ENCODE measurements at places on chromosomes 5 and 9. TPM values are rescaled to one million over a fixed set of nuclear protein-coding genes. Genes with fewer than 3 reads are reported as not detected.
A peak's percentile ranks its signal among the peaks of the same experiment; 100 is the strongest.

PLGRKT gene
- total RNA-seq: 22.5 TPM

PCDHB14 gene
- 11.9 TPM for total RNA-seq

TMEM174 gene
- not detected for total RNA-seq

ORM2 gene
- 0.28 TPM for total RNA-seq

OTULINL gene
- 19.9 TPM for total RNA-seq

ATP10B gene
- total RNA-seq: 9.3 TPM

CD274 gene
- total RNA-seq: 1.4 TPM

CD72 gene
- 1.7 TPM for total RNA-seq

KCNV2 gene
- total RNA-seq: not detected

THBS4 gene
- total RNA-seq: 22.7 TPM

PTGDS gene
- total RNA-seq: 6,990 TPM

AIF1L gene
- total RNA-seq: 47.7 TPM

HAND1 gene
- total RNA-seq: not detected

DNA sequence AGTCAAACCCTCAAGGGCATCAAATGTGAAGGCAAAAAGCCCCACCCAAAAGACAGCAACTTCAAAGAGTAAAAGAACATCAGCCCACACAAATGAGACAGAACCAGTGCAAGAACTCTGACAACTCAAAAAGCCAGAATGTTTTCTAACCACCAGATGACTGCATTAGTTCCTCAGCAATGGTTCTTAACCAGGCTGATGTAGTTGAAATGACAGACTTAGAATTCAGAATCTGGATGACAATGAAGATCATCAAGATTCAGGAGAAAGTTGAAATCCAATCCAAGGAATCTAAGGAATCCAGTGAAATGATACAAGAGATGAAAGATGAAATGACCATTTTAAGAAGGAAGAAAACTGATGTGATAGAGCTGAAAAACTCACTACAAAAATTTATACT is 339.7 kb downstream of the KIF4B start:
- no peaks in the 10 kb centered on the region for H3K36me3 ChIP-seq
- H3K27ac ChIP-seq: no peak overlapping the region

DNA sequence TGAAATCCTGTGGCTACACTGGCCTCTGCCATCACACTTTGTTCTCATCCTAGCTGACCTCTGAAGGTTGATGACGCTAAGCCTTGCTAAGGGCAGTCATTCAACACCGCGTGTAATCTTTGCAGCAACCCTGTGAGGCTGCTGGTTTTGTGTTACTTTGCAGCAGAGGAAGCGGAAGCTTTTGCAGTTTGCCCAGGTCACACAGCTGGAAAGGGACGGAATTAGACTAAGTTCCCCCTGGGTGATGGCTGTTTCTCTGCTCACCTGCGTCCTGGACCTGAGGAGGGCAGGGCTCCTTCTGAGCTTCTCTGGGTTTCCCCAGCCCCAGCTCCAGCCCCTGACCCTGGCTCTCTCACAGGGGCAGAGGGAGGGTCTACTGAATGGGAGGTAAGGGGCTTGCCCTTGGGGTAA is 7.3 kb upstream of the SLC25A51 start:
- no peaks in the 10 kb centered on the region for H3K27me3 ChIP-seq
- peaks cover 16% of the 10 kb centered on the region for H3K4me1 ChIP-seq
- H3K36me3 ChIP-seq: peaks cover 5% of the 10 kb centered on the region
- H3K4me3 ChIP-seq: no peak overlapping the region

DNA sequence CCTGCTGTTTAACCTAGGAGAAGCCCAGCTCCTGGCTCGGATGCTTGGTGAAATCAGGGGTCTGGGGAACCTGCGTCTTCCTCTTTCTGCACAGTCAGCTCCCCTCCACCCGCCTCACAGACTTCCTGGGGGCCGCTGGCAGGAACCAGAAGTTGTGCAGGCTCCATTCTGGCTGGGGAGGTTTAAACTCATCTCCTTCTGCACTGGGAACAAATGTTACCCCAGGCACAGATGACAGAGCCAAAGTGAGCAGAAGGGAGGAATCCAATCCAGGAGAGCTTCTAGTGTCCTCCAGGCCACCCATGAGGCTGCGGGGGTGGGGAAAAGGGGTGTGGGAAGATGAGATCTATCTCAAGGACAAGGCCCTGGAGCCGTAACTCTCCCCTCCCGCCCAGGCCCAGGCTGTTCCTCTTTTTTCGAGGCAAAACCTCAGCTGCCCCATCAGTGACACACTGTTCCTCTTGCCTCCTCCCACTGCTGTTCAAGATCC is 31.2 kb downstream of the KCNMB1 start:
- H3K4me3 ChIP-seq: no peak overlapping the region
- peaks cover 62% of the 10 kb centered on the region for H3K4me1 ChIP-seq
- no peaks in the 10 kb centered on the region for H3K27me3 ChIP-seq
- no peak overlapping the region for H3K27ac ChIP-seq
- no peaks in the 10 kb centered on the region for H3K36me3 ChIP-seq

GRCh38 chr5:33267801-33268200 is 173.0 kb upstream of the TARS1 start:
- no peaks in the 10 kb centered on the region for H3K36me3 ChIP-seq
- H3K27ac ChIP-seq: no peak overlapping the region
- H3K4me1 ChIP-seq: no peaks in the 10 kb centered on the region
- no peak overlapping the region for H3K4me3 ChIP-seq

- no peak for DNase-seq
- H3K4me3 ChIP-seq: no peak overlapping the region
- peaks cover 7% of the 10 kb centered on the region for H3K4me1 ChIP-seq
- H3K27ac ChIP-seq: no peak overlapping the region
These were observed 24.8 kb downstream of the P4HA2 start for GRCh38 chr5:132202711-132203463.

DNA sequence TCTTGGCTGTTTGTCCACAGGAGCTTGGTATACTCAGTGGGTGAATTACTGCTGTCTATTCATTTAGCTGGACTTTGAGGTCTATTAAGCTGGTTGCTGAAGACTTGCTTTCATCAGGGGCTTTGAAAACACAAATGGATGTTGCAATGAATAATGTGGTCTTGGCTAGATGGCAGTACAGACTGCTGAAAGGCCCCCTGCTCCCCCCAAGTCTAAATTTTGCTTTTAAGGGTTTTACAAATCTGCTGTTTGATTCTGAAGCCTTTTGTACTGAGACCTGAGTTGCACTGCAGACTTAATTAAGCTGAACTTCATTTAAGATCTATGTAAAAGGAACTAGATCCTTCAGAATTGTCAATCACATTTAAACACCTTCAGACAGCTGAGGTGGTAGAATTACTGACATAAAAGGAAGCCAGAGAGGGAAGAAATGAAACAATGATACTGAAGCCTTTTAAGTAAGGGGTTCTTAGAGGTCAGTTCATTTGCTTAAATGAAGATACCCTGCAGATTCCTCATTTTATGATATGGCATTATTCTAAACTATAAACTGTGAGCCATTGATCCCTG is 37.3 kb downstream of the KCTD16 start:
- DNase-seq: no peak
- peak overlapping the region; percentile 21 for H3K4me3 ChIP-seq
- peaks cover 8% of the 10 kb centered on the region for H3K4me1 ChIP-seq

GRCh38 chr9:131270171-131271015 is 5.9 kb downstream of the FAM78A start:
- H3K27ac ChIP-seq: peak overlapping the region; percentile 67
- peaks cover 12% of the 10 kb centered on the region for H3K27me3 ChIP-seq
- no peak for DNase-seq
- H3K4me3 ChIP-seq: no peak overlapping the region
- peaks cover 19% of the 10 kb centered on the region for H3K36me3 ChIP-seq

GRCh38 chr5:136776022-136776927 is 410.9 kb upstream of the TRPC7 start:
- no peak for DNase-seq
- H3K4me3 ChIP-seq: no peak overlapping the region
- H3K27me3 ChIP-seq: no peaks in the 10 kb centered on the region
- H3K36me3 ChIP-seq: no peaks in the 10 kb centered on the region
- no peak overlapping the region for H3K27ac ChIP-seq

DNA sequence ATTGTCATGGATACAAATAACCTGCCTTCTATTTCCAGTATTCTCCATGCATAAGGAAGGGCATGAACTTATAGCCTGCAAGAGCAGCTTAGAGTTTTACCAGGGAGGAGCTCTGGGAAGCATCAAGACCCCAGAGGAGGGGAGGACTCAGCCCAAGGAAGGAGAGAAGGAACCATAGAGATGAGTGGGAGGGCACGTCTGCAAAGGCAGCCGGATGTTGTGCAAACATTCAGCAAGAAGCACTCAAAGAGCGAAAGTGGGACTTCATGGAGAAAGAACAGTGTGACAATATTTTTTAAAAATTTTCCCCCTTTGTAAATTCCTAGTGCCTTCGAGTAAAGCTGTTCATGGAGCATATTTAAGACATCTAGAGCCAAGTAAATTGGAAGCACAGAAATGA is 270.1 kb upstream of the PTGER4 start:
- no peak overlapping the region for H3K27ac ChIP-seq
- H3K27me3 ChIP-seq: no peaks in the 10 kb centered on the region
- DNase-seq: no peak
- H3K4me1 ChIP-seq: no peaks in the 10 kb centered on the region

- H3K36me3 ChIP-seq: no peaks in the 10 kb centered on the region
- H3K27me3 ChIP-seq: no peaks in the 10 kb centered on the region
These were observed 14.6 kb upstream of the SETX start for GRCh38 chr9:132369421-132369820.

DNA sequence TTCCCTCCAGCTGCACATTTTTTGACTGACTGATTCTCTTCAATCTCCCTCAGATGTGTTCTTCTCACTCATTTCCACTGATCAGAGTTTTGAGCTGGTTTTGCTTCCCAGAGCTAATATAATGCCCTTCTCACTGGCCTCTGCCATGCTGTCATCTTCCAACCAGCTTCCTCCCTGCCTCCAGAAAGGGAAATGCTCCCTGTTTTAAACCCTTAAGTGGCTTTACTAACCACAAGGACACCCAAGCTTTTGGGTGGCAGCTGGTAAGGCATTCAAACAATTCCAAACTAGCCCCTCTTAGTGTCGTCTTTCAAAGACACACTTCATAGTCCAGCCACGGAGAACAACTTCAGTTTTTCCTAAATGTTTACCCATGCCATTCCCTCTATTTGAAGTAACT is 172.5 kb downstream of the CRB2 start:
- no peak overlapping the region for H3K4me3 ChIP-seq
- no peak overlapping the region for H3K27ac ChIP-seq
- H3K4me1 ChIP-seq: no peaks in the 10 kb centered on the region

GRCh38 chr5:1008451-1009358 is at the start of gene NKD2:
TSS of gene NKD2 (plus strand) at chr5:1008802. CDS start at chr5:1009058, 256 bp downstream.
- H3K27me3 ChIP-seq: peaks cover 41% of the 10 kb centered on the region
- H3K4me3 ChIP-seq: peak within 1 kb of the TSS; percentile 45
- no peak for DNase-seq
- H3K36me3 ChIP-seq: peaks cover 22% of the 10 kb centered on the region
- H3K27ac ChIP-seq: no peak within 1 kb of the TSS
- peaks cover 67% of the 10 kb centered on the region for H3K4me1 ChIP-seq

GRCh38 chr5:75711151-75711550 is 6.1 kb downstream of the POC5 start:
- H3K4me1 ChIP-seq: no peaks in the 10 kb centered on the region

- no peaks in the 10 kb centered on the region for H3K27me3 ChIP-seq
- H3K4me3 ChIP-seq: no peak overlapping the region
These were observed 220.8 kb downstream of the SNX18 start for GRCh38 chr5:54738118-54738972.

- DNase-seq: no peak
- no peak overlapping the region for H3K4me3 ChIP-seq
- H3K27ac ChIP-seq: no peak overlapping the region
- H3K27me3 ChIP-seq: no peaks in the 10 kb centered on the region
- H3K36me3 ChIP-seq: no peaks in the 10 kb centered on the region
- no peaks in the 10 kb centered on the region for H3K4me1 ChIP-seq
These were observed 349.8 kb upstream of the DAB2 start for GRCh38 chr5:39774605-39775004.

DNA sequence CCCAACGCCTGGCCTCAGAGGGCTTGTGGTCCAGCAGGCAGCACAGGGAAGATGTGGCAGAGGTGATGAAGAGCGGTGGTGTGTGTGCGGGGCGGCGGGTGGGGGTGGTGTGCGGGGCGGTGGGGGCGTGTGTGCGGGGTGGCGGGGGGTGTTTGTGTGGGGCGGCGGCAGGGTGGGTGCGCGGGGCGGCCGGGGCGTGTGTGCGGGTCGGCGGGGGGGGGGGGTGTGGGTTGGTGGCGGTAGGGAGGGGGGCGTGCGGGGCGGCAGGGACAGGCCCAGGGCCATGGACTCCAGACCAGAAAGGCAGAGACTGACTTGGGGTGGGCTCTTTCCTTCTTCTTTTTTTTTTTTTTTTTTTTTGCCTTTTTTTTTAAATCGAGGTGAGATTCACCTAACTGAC is 4.5 kb upstream of the NACC2 start:
- no peak overlapping the region for H3K4me3 ChIP-seq
- H3K36me3 ChIP-seq: peaks cover 4% of the 10 kb centered on the region
- DNase-seq: no peak
- no peak overlapping the region for H3K27ac ChIP-seq

DNA sequence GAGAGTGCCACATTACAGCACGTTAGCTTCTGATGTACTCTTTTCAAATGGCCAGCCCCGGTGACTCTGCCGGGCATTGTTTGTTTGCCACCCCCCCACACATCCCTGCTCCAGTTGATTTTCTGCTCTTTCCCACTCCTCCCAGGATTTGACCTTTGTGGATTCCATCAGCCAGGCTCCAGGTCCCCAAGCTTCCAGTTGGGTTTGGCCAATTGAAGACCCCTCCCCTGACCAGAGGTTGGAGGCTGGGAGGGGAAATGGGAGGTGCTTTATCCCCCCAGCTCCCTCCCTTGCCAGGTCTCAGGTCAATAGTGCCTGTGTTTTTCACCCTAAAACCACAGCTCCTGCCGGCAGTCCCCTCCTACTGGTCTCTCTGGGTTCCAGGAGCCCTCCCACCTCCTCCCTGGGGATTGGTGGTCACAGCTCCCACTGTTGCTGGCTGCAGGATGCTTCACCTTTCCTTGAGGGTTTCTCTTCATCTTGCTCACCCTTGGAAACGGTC is 34.9 kb downstream of the IRF1 start:
- H3K4me1 ChIP-seq: no peaks in the 10 kb centered on the region
- H3K27ac ChIP-seq: no peak overlapping the region
- peaks cover 13% of the 10 kb centered on the region for H3K36me3 ChIP-seq
- no peak for DNase-seq

DNA sequence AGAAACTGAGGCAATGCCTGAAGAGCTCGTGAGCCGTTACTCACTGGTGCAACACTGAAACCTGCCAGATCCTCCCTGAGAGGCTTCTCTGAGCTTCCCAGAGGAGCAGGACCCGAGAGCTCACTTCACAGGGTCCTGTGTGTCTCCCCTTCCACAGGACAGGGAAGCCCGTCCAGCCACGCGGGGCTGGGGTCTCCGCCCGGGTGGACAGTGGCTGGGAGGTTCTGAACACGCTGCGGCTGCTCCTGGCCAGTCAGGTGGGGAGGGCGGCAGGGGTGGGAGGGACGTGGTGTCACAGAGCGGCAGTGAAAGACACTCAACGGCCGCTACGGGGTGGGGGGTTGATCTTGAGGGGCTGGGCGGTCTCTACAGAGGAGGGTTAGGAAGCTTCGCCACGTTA is 290 bp upstream of the ZDHHC11 start:
- H3K27me3 ChIP-seq: no peaks in the 10 kb centered on the region
- H3K4me3 ChIP-seq: no peak overlapping the region
- H3K4me1 ChIP-seq: peaks cover 13% of the 10 kb centered on the region
- H3K27ac ChIP-seq: no peak overlapping the region
- no peak for DNase-seq
- H3K36me3 ChIP-seq: peaks cover 26% of the 10 kb centered on the region

- no peaks in the 10 kb centered on the region for H3K36me3 ChIP-seq
- no peak overlapping the region for H3K4me3 ChIP-seq
- H3K27ac ChIP-seq: no peak overlapping the region
These were observed 2354.8 kb upstream of the C9orf72 start for GRCh38 chr9:29928072-29928471.

- no peak overlapping the region for H3K27ac ChIP-seq
- peaks cover 11% of the 10 kb centered on the region for H3K4me1 ChIP-seq
- DNase-seq: no peak
- H3K4me3 ChIP-seq: no peak overlapping the region
- peaks cover 6% of the 10 kb centered on the region for H3K27me3 ChIP-seq
These were observed 111.2 kb downstream of the GALNT10 start for GRCh38 chr5:154301726-154302125.

Measured in spinal cord (tissue), 10 donors.